Cardiac muscle cell (in vitro differentiated cells and primary cell): ENCODE measurements at places on chromosomes 1 and 21.

DNA sequence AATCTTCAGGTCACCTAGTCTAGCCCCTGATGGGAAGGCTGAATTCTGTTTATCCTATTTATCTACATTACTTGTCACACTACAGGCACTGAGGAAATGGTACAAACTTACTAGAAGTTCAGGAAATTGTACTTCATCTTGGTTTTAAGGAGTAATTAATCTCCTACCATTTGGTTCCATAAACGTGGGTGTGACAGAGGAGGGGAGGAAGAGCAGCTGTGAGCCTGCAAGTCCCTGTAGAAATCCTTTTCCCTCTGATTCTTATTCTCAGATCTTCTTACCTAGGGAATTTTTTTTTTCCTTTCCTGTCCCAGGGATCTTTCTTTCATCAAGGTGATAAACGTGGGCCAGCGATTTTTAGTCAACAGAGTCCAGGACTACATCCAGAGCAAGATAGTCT is 14.1 kb downstream of the PFKFB2 start:
- no peak for DNase-seq

DNA sequence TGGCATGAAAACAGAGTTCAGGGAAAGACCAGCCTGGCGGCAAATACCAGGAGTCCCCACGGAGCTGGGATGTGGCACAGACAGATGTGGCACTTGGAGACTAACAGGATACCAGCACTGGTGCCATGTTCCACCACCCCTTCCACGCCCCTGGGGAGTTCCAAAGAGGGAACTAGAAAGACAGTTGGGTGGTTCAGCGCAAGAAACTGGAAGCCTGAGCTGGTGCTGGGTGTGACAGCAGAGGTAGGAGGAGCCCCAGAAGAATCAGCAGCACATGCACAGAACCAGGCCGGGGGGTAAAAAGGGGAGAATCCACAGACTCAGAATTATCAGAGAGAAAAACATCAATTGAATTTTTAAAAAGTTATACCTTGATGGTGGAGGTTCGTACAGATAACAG is 22.4 kb downstream of the DDX20 start:
- DNase-seq = no peak

- DNase-seq = no peak
These were observed 51.2 kb upstream of the CCDC190 start for GRCh38 chr1:162912061-162912667.

DNA sequence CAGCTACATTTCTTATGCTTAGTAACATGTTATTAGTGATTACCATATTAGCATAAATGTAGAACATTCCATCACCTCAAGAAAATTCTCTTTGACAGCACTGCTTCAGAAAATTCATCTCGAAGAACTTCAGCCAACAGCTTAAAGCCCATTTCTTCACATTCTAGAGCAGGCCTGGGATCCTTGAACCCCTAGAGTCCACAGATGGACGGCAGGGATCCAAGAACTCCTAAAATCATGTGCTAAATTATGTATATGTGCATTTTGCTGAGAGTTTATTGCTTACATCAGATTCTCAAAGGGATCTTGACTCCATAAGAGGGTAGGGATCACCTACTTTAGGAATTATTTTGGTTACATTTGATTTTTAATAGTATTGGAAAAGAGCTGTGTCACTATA is 76.2 kb upstream of the TEKT2 start:
- no peak for DNase-seq

GRCh38 chr1:215878843-215879242 is 311.7 kb downstream of the KCTD3 start:
- DNase-seq = no peak

DNA sequence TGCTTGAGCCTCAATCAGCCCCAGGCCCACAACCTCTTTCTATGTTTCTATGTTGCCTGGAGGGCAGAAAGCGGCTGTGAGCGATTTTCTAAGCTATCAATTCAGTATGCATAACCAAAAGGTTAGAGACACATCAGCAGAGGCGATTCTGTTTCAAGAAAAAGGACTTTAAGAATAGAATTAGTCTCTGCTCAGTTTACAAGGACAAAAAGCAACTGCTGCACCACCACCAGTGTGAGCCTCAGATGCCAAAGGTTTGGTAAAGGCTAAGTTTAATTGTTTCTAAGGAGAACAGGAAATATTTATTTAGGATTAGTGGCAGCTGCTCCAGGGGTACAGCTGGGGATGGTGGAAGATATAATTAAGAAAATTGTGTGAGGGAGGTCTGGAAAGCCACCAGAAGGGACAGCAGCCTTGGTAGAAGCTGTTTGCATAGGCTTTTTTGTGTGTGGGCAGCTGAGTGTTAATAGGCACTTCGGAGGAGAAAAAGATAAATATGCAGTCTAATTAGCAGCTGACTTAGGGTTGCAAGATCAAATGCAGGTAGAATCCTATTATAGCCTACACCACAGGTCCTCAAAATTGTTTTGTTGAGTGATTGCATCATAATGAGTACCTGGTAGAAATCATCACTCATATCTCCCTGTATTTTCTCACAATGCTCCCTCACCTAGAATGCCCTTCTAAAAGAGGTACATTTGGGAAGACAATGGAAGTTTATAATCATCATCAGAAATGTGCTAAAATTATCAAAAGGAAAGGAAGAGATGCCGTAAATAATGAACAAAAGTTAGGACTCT is 35.8 kb downstream of the ZC3H11B start:
- no peak for DNase-seq

DNA sequence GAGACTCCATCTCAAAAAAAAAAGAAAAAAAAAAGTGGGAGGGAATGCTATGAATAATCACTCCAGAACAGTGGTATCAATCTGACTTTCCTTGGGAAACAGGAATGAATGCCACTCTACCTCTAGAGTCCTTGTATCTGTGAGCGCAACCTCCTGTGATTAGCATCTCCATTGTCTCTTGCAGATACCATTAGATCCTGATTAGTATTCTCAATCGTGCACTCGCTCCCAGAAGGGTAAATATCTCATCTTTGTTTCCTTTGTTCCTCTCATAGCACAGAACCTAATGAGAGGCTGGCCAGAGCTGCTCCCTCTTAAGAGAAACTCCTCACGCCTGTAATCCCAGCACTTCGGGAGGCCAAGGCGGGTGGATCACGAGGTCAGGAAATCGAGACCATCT is 184.4 kb upstream of the KCNK2 start:
- DNase-seq = no peak

DNA sequence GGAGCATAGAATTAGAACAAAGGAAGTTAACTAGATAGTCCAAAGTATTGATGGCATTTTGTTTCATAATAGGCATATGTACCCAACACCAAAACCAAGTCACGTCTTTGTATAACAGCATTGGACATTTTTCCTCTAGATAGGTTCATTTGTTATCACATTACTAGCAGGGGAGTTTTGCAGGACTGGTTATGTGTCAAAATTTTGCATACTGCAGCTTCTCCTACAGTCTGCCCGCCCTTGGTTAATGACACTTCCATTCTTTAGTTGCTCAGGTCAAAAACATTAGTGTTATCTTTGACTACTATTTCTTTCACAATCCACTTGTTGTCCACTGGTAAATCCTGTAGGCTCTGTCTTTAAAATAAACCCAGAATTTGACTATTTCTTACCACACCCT is 8.9 kb downstream of the CAPZA1 start:
- no peak for DNase-seq
